ENCODE measurements at places on chromosomes 2 and 18.

GRCh38 chr2:31475692-31476091 is 61.1 kb upstream of the XDH start:
- DNase-seq = no peak

- DNase-seq = no peak
Observed at GRCh38 chr18:79458131-79458838, 62.6 kb downstream of the NFATC1 start.

GRCh38 chr18:36432880-36433555 is 135.5 kb downstream of the FHOD3 start:
- no peak for DNase-seq

DNA sequence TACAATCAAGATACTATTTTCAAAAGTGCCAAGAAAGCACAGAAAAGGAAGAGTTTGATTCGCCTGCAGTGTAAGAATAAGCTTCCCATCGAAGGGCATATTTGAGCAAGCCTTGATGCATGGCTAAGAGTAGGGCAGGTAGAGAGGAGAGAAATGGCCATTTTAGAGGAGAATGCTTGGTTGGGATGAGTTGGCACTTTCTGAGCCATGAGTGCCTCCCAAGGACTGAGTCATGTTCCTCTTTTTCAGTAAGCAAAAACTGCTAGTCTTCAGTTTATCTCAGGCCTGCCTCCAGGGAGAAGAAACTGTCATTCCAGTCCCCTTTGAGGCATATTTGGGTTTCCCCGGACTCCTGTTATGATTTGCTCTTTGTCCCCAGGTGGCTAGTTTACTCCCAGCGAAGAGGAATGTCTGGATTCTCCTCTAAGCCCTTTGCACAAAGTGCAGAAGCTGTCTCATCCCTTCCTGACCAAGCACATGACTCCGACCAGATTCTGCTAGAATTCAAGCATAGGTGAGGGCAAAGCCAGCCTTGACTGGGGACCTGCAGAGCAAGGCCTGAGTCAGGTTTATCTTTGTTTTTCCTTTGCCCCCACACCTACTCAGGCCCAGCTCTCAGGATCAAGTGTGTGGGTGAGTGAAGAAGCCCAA is 115.2 kb downstream of the TTC32 start:
- peak; percentile 8 for DNase-seq

- no peak for DNase-seq
Observed at GRCh38 chr2:71938659-71939587, 208.7 kb downstream of the CYP26B1 start.

DNA sequence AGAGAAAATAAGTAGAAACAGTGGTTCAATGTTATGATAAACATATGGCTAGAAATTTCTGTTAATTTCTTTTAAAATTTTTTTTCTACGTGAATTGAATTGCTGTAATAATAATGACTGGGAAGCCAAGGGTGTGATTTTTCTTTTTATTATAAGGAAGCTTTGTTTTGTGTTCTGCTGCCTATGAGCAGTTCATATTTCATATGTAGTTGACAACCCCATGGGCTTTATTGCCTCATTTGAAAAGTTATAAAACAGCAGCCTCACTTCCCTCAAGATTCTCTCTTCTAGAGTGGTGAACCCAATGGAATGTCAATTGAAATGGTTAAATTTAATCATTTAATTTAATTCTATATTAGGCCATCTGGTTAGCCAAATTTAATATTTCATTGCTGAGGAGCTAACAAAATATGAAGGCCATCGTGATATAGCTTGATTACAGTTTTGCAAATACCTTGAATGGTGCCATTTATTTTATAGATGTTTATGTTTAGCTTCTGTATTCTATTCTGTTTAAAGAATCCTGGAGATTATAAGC is 72.6 kb upstream of the DOCK10 start:
- DNase-seq = no peak
